ENCODE measurements at places on chromosomes 5 and 9.

- H3K27ac ChIP-seq, result no peak overlapping the region
- H3K27me3 ChIP-seq, result no peaks in the 10 kb centered on the region
- no peaks in the 10 kb centered on the region for H3K36me3 ChIP-seq
- no peak overlapping the region for H3K4me3 ChIP-seq
- H3K4me1 ChIP-seq, result no peaks in the 10 kb centered on the region
Measured at GRCh38 chr9:25827626-25828025, 149.4 kb upstream of the TUSC1 start.

GRCh38 chr5:81757404-81757803, 6.5 kb upstream of the SSBP2 start:
- peak; percentile 51 for DNase-seq
- H3K36me3 ChIP-seq, result no peaks in the 10 kb centered on the region

DNA sequence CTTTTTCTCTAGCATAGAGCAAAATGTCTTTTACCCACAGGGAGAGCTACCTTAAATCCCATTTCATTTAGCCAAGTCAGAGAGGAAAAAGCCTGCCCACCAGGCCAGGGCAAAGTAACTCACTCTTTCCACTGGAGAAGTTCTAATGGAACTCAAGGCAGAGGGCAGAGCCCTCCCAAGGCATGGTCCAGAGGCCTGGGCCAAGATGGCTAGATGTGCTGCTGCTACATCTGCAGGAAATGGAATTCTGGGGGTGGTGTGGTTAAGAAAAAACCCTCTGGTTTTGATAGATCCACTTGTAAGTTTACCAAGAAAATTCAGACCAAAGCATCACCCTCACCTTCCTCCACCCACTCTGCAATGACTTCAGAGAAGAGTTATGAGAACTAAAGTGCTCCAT, 37.3 kb downstream of the CSF2 start:
- no peak for DNase-seq
- H3K27ac ChIP-seq, result no peak overlapping the region
- no peaks in the 10 kb centered on the region for H3K4me1 ChIP-seq
- no peaks in the 10 kb centered on the region for H3K36me3 ChIP-seq
- H3K4me3 ChIP-seq, result no peak overlapping the region
- no peaks in the 10 kb centered on the region for H3K27me3 ChIP-seq

DNA sequence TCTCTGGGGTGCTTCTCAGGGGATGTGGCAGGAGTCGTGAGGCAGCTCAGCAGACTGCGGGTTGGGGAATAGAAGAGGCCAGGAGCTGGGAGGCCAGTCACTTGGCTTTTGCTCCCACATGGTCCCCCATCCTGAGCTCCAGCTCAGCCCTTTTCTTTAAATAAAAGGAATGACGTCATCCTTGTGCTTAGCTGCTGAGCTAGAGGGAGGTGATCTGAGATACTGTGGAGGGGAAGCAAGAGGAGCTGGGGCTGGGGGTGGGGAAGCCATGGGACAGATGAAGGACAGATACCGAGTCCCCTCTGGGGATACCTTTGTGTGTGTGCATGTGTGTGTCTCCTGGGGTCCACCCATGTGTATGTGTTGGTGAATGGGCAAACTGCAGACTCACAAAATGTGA, 89.0 kb upstream of the ARAP3 start:
- no peak overlapping the region for H3K4me3 ChIP-seq
- H3K4me1 ChIP-seq, result no peaks in the 10 kb centered on the region
- H3K27me3 ChIP-seq, result no peaks in the 10 kb centered on the region
- H3K27ac ChIP-seq, result no peak overlapping the region

- no peak for DNase-seq
- H3K4me3 ChIP-seq, result no peak overlapping the region
- H3K27me3 ChIP-seq, result no peaks in the 10 kb centered on the region
- H3K4me1 ChIP-seq, result peaks cover 2% of the 10 kb centered on the region
- no peak overlapping the region for H3K27ac ChIP-seq
- no peaks in the 10 kb centered on the region for H3K36me3 ChIP-seq
Measured at GRCh38 chr5:122093415-122094180, 15.5 kb upstream of the LOX start.

DNA sequence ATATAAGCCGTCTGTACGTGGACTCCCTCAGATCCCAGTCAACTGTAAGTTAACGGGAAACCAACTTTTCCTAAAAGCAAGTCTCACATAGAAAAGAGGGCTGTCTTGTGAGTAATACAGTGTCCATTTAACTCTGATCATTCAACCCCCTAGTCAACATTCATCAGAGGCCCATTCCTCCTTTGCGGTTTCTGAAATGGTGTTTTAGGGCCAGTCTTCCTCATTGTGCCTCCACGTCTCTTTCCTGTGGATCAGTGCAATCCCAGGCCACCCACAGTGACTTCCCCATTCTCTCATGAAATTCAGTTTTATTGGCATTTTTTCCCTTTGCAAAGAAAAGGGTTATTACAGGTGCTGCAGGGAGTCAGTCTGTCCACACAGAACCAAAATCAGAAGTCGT, 261.8 kb downstream of the NR3C1 start:
- no peak overlapping the region for H3K27ac ChIP-seq
- no peak overlapping the region for H3K4me3 ChIP-seq
- no peaks in the 10 kb centered on the region for H3K36me3 ChIP-seq
- no peaks in the 10 kb centered on the region for H3K27me3 ChIP-seq
- 0 out of 2 replicates have a peak, but pooled peaks cover 3% of the 10 kb centered on the region for H3K4me1 ChIP-seq
